ENCODE measurements at places on chromosomes 13 and 19.
A peak's percentile ranks its signal among the peaks of the same experiment; 100 is the strongest.

DNA sequence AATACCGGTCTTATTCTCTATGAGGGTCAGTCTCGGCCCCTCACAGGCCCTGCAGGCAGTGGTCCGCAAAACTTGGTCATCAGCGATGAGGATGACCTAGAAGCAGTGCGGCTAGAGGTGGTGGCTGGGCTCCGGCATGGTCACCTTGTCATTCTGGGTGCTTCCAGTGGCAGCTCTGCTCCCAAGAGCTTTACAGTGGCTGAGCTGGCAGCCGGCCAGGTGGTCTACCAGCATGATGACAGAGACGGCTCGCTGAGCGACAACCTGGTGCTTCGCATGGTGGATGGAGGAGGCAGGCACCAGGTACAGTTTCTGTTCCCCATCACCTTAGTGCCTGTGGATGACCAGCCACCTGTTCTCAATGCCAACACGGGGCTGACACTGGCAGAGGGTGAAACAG lies 1.8 kb downstream of the FREM2 start:
- no peak for DNase-seq

GRCh38 chr13:98476538-98476966 lies 100.4 kb downstream of the STK24 start:
- DNase-seq, result peak; percentile 35

DNA sequence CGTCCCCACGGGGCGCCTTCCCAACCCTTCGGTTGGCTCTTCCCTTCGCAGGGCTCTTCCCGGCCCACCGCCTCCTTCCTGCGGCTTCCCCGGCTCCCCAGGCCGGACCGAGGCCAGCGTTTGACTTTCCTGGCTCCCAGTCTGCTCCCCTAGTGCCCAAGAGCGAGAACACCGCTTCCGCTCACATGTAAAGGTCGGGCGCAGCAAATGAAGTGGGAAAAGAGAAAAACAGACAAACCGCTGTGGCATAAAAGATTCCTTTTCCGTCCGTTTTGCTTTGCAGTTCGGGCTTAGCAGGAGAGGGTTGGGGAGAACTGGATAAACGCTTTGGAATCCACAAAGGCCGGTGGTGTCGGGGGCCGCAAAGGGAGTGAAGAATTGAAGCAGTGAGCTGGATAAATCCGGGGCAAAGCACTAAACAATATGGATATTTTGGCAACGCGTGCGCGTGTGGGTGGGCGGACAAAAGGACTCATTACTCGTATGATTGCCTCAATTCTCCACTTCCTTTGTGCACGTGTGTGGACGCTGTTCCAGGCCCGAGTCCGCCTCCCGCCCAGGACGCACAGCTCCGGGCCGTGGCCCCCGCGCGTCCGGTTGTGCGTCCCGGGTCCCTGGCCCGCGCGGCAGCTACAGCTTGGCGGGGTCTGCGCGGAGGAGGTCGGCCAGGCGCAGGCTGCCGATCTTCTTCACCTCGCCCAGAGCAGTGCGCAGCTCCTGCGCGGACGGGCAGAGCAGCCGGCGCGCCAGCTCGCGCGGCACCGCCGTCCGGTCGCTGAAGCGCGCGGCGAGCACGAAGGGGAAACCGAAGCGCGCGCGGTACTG lies 8.6 kb upstream of the CDX2 start:
- no peak for DNase-seq

DNA sequence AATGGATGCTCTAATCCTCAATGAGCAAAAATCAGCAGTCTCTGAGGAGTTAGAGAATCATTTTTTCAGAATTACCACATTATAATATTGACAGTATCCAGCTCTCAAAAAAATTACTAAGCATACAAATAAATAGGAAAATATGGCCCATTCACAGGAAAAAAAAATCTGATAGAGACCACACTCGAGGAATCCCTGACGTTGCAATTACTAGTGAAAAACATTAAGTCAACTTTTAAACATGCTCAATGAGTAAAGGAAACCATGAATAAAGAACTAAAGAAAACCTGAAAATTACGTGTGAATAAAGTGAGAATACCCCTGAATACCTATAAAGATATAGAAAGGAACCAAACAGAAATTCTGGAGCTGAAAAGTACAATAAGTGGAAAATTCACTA lies 38.7 kb upstream of the ZNF780A start:
- no peak for DNase-seq

- no peak for DNase-seq
Observed at GRCh38 chr19:641702-642101, 2.0 kb downstream of the FGF22 start.
